ENCODE measurements at places on chromosomes 5 and 9. TPM values are rescaled to one million over a fixed set of nuclear protein-coding genes. Genes with fewer than 3 reads are reported as not detected.

Gene ANKRD18A
- total RNA-seq, result 4.0 TPM

Gene CCL21
- not detected for total RNA-seq

- peaks cover 3% of the 10 kb centered on the region for H3K27me3 ChIP-seq
- H3K4me1 ChIP-seq, result no peaks in the 10 kb centered on the region
- DNase-seq, result no peak
- no peaks in the 10 kb centered on the region for H3K36me3 ChIP-seq
- H3K4me3 ChIP-seq, result no peak overlapping the region
Observed at GRCh38 chr9:121577166-121577565, 74.3 kb upstream of the DAB2IP start.

Gene PIK3R1
- 25.7 TPM for total RNA-seq

GRCh38 chr9:131743501-131743900, 3.6 kb upstream of the RAPGEF1 start:
- no peaks in the 10 kb centered on the region for H3K36me3 ChIP-seq
- no peak for DNase-seq
- H3K4me3 ChIP-seq, result no peak overlapping the region
